CD4-positive, alpha-beta T cell treated with Interleukin-15 for 1 hour (primary cell): ENCODE measurements at places on chromosomes 2 and 18.

GRCh38 chr2:112712903-112713584, 7.8 kb upstream of the NT5DC4 start:
- no peak for DNase-seq

DNA sequence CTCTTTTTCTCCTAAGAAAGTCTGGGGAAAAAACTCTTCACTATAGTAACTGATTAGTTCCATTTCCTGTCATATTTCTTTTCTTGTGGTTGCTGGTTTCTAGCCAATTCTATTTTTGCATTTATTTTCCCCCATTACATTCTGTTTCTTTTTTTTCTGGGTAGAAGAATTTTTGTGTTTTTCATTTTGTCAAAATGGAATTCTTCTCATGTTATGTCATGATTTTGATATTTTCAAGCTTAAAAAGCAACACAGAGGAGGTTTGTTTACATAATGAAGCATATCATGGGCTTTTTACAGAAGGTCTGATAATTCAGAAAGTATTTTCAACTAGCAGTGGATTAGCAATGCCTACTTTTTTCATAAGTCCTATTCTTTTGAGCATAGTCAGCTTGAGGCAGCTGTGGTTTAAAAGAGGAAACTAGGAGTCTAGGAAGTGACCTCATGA, 102.0 kb downstream of the MAP2 start:
- DNase-seq, result no peak

GRCh38 chr2:60641811-60642788, 88.6 kb upstream of the BCL11A start:
- DNase-seq, result no peak

DNA sequence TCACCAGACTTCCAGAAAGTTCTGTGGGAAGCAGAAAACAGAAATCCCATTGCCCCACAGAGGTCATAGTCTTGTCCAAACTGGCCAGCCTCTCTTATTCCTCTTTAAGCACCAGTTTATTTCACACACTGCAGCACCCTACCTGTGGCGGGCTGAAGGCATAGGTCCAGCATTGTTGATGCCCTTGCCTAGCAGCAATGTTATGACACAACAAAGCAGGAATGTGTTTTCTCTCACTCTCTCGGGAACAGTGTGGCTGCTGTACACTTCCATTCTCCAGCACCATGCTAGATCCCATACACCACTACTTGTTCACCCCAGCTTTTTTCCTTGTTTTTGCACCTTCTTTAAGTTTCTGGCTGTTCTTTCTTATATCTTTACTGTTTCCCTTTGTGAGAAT, 181.6 kb downstream of the DNAH6 start:
- no peak for DNase-seq

GRCh38 chr2:224449212-224450147, 47.6 kb upstream of the FAM124B start:
- no peak for DNase-seq

GRCh38 chr18:36031903-36032302, 35.5 kb downstream of the RPRD1A start:
- DNase-seq, result no peak

DNA sequence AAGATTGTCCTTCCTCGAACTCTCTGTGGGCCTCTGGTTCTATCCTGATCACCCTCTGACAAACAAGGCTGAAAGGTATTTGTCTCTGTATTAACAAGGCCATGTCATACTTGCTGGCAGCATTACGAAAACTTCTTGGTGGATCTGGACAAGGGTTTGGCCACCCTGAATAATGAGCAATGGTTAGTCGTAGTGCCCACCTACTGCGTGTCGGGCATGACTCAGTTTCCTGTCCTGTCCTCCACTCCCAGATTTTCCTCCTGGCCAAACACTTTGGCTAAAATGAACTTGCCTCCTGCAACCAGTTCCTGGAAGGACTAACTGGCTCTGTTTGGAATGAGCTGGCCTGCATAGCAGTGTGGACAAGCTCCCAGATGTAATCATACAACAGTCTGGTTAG, 198.5 kb upstream of the SMIM21 start:
- no peak for DNase-seq

DNA sequence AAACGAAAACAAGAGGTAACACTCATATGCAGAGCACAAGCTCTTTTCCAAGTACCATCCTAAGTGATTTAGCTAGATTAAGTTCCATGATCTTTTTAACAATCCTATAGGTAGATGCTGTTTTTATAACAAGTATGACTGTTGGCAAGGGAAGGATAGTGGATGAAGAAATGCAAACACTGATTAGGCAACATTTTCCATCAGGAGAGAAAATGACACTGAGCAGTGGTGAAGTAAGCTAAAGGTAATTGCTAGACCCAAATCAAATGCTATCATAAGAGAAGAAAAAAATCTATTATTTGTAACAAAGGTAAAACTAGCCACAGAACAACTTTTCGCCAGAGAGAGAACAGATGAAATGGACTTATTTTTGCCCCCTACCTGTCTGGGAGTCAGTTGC, 34.3 kb upstream of the BARD1 start:
- no peak for DNase-seq

- no peak for DNase-seq
Measured at GRCh38 chr2:45009303-45009927, at the start of gene SIX2. Gene SIX2 (minus strand): TSS chr2:45009452. CDS start chr2:45009110, 342 bp downstream.

GRCh38 chr2:105399207-105399861, 483 bp upstream of the FHL2 start:
- DNase-seq, result no peak

GRCh38 chr18:49677081-49677480, 115.2 kb downstream of the LIPG start:
- DNase-seq, result no peak

- DNase-seq, result no peak
Measured at GRCh38 chr2:236743039-236743920, 173.7 kb downstream of the ACKR3 start.

- no peak for DNase-seq
Measured at GRCh38 chr2:189111063-189111715, 68.4 kb downstream of the COL5A2 start.

GRCh38 chr2:149860276-149860921, 272.8 kb upstream of the MMADHC start:
- no peak for DNase-seq

- DNase-seq, result no peak
Measured at GRCh38 chr2:169464882-169465281, 14.4 kb upstream of the BBS5 start.

DNA sequence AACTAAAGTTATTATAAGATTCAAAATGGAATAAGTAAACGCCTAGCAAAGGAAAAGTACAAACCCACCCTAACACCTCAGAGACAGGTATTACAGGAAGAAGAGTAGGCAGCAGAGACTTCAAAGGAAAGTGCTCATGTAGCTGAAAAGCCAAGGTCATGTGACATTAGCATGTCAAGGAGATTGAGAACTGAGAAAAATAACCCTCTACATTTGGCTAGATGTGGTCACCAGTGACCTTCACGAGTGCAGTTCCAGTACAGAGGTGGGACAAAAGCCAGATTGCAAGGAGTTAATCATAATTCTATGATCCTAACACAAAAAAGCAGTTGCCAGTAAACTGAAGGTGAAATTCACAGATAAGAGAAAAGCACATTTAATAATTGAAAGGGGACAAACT, 252.7 kb downstream of the ZEB2 start:
- no peak for DNase-seq

- DNase-seq, result no peak
Measured at GRCh38 chr2:106642679-106643078, 155.5 kb downstream of the CD8B2 start.

- DNase-seq, result no peak
Measured at GRCh38 chr2:160375802-160376469, 117.7 kb downstream of the RBMS1 start.

GRCh38 chr18:11751341-11752115, 62.5 kb downstream of the GNAL start:
- no peak for DNase-seq

DNA sequence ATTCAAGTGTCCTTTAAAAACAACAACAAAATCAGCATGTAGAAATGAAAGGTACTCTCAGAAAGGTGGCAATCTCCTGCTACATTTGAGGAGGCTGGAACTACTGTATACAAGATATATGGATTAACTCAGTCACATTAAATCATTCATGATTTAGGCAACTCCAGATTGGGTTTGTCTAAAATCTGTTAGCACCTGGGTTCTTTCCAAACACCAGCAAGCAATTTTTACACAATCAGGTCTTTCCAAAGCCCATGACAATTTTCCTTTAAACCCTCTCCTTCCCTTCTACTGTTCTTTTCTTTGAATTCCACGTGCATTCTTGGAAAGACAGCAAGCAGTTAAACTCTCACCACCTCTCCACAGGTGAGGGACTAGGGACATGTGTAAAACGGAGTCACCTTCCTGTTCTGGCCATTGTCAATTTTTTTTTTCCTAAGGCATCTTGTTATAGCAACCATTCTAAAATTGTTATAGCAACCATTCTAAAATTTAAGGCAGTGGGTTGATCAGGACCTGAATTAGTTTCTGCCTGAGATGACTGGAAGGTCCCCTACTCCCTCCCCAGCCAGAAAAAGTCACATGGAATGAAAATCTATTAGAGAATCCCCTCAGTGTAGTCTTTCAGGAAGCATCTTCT, 113.9 kb downstream of the ANKRD44 start:
- no peak for DNase-seq

DNA sequence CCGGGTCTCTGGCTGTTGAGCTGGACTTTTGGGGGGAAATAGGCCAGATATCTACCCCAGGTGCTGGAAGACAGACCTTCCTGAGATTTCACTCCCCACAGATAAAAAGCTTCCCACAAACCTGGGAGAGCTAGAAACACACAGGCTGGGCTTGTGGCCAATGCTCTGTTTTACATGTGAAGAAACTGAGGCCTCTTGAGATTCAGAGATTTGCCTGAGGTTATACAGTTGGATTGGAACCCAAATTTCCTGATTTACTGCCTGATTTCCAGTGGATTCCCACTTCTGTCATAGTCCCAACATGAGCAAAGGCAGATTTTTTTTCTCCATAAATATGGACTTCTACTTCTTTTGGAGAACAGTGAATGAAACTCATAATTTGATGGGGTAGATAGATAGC, 360.2 kb downstream of the SETBP1 start:
- DNase-seq, result no peak

DNA sequence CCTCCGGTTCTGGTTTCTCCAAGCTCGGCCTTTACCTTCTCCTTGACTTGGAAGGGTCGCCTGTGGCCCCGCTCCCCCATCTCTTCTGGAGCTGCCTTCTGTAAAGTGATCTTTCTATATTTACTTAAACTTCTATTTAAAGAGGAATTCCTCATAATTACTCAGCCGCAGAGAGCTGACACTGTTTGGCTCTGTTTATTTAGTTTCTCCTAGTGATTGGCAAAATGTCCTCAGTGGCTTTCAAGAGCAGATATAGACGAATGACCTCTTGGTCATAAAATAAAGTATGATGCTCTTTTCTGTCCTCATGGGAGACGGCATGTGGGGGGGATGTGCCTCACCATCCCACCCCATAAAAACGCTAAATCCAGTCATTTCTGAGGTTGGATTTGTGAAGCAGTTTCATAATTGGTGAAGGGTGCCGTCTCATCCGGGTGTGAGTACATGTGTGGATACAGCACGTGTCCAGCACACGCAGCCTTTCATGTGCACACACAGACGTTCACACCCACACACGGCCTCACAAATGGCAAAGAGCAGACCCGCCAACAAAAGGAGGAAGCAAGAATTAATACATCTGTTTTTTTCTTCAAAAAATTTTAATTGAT, 43.4 kb upstream of the SMAD7 start:
- no peak for DNase-seq

DNA sequence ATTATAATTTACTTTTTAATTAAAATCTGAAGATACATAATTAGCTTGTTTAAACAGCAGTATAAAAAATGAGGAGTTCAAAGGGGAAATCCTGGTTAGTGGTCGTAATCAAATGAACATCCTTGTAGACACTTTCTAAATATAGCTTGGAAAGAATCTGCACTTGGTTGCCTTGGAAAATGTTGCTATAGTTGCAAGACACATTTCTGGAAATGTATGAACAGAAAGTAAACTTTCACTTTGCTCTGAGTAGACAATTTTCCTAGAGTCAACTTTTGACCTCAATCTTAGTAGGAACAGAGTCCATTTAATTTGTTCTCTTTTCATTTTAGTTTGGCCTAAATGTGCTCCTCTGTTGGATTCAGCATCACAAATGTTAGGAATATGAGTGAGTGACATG, 38.3 kb downstream of the GCA start:
- no peak for DNase-seq

DNA sequence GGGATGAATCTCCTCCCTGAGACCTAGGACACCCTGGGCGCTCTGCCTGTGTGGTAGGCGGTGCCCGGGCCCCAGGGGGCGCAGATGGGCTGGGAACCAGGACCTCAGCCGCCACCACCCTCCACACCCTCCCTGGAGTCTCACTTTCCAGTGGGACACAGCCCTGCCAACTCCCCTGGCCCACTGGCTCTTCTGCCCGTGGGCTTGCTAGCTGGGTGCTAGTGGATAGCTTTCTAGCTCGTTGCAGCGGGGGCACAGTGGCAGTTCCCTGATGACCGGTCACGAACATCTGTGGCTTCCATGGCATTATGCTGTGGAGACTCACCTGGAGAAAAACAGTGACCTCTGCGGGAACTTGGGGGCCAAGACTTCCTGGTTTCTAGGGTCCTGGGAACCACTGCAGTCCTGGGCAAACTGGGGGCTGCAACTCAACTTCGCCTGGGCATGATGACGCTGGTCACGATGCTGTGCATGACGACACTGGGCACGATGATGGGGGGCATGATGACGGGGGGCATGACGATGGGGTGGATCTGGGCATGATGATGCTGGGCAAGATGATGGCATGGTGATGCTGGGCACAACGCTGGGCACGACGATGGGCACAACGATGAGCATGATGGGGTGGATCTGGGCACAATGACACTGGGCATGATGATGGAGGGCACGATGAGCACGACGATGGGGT, 31.0 kb upstream of the ALLC start:
- no peak for DNase-seq

DNA sequence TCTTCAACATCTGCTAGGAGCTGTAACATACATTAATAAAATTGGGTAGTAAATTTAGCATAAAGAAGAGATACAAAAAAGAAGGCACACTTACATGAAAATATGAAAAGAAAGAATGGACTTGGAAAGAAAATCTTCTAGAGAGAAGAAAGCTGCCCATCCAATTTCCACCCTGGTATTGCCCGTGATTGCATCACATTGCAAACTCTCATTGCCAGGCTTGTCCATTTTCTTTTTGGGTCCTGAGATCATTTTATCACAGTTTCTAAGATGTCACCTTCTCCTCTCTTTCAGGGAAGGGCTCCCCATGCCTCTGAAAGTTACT, 321.5 kb downstream of the RND3 start:
- DNase-seq, result no peak

- DNase-seq, result no peak
Measured at GRCh38 chr2:170505631-170506275, 209.4 kb upstream of the SP5 start.

DNA sequence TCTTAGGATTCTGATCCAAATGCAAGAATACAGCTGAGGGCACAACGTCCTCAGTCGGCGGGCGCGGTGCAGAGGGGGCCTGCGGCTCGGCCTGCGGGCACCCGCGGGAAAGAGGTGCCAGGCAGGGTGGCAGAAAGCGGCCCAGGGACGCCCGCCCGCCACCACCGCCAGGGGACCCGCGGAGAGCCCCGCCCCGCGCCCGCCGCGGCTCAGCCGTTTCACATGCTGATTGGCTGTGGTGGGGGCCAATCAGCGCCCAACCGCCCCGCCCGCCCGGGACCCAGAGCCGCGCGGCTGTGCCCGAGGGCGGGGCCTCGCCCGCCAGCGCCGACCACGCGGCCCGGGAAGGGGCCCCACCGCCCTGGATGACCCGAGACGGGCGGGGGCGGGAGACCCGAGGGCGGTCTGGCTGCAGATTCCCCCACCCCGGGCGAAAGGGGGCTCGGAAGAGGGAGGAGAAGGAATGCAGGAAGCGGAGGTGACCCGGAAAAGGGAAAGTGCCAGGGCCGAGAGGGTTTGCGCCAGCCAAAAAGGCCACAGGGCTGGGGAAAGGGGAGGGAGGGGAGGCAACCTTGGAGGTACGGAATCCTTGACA, 8.0 kb downstream of the IRS1 start:
- peak; percentile 90 for DNase-seq
